ENCODE measurements at places on chromosomes 2 and 18.

DNA sequence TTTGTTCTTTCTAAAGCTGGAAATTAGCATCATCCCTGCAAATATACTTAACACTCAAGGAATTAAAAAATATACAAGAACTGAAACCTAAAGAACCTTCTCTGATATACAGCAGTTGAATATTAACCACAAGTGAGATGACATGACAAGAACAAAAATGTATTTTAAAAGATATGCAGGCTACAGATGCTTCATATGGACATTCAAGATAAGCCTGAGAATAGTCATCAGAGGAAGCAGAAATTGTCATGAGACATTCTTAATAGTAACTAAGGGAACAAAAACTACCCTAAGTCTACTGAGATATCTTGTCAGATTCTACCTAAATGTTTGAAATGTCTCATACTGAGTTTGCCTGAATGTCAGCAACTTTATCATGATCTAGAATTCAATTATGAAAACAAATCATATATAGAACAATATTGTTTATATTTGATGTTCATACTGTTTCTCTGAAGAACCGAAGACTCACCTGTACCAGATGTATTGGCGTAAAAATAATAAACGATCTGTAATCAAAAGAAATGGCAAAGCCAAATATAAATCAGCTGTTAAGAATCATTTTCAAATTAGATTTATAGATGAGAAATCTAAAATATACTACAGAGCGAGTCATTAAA lies 4.7 kb downstream of the NBAS start:
- DNase-seq = no peak

- DNase-seq = no peak
These were observed 6.3 kb upstream of the ADGRF3 start for GRCh38 chr2:26352892-26353291.

DNA sequence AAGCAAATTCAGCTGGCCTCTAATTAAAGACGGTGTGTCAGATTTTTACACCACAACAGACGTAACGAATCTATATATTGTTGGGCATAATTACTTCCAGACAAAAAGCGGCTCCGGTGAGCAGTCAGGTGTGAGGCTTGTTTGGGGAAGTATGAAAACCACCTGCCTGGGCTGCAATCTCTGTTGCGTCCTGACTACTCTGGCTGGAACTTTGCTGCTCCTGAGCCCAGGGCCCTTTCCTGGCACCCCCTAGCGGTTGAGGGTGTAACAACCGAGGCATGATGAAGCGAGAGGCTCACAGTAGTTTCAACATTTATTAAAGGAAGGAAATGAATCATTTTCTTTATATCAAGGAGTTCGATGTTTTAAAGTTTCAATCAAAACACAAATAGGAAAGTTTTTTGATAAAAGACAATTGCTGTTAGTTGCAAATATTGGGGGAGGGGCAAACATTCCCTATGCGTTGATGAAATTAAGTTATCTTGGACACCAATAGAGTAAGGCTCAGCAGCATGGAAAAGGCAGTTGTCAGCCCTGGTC lies 10.6 kb upstream of the ITGB6 start:
- peak; percentile 22 for DNase-seq

DNA sequence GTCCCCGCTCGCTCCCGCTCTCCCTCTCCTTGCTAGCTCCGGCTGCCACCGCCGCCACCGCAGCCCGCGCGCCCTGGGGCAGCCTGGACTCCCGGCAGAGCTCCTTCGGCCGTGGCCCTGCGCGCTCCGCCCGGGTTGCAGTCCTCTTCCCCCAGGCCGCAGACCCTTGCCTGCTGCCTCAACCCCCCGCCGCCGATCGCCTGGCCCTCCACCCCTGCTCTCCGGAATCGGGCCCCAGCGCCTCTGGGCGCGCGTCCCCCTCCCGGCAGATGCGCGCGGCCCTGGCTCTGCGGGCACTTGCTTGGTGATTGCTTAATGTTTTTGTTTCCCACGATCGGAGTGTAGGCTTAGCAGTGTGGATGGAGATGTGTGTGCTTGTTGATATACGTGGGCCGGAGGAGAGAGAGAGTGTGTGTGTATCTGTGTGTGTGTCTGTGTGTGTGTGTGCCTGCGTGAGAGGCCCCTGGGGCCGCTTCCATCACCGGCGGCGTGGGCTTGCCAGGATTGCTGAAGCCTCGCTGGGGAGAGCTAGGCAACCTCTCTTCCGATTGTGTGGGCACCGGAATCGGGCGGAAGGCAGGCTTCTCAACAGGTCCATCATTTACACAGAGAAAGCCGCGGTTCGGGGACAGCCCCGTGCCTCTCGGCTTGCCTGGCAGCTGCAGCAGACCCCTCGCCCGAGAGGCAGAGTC lies 877 bp downstream of the INHBB start:
- no peak for DNase-seq

DNA sequence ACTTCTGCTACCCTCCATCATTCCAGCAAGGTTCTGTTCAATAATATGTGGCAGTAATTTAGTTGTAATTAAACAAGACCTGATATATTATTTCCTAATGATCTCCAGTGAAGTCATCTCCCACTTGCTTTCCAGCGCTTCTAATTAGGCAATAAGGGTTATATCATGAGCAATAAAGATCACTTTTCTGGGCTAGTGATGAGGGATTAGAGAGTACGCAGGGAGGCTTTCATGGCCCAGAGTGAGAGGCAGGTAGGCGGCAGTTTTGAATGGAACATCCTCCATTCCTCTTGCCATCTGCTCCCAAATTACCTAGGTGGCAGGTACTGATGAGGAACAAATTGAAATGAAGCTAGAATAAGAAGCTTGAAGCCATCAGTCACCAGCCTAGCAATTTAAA lies 358.1 kb upstream of the SYT4 start:
- DNase-seq = no peak

DNA sequence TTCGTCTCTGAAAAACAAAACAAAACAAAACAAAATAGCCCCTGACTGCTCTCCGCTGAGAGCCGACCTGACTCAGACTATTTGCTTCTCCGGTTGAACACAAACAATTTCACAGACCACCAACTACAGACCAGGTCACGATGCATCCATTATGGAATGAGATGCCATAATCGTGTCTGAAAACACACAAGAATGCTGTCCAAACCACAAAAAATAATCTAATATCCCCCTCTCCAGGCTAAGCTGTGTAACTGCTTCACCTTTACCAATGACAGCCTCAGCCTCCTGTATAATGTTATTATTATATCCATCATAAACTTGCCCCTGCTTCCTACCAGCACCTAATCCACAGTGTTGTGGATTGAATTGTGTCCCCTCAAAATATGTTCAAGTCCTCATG lies 114.7 kb downstream of the DNAH6 start:
- no peak for DNase-seq

- DNase-seq = no peak
These were observed 13.7 kb downstream of the CNGA3 start for GRCh38 chr2:98359986-98360385.

- no peak for DNase-seq
These were observed 102.4 kb downstream of the TRIB2 start for GRCh38 chr2:12819103-12819475.

DNA sequence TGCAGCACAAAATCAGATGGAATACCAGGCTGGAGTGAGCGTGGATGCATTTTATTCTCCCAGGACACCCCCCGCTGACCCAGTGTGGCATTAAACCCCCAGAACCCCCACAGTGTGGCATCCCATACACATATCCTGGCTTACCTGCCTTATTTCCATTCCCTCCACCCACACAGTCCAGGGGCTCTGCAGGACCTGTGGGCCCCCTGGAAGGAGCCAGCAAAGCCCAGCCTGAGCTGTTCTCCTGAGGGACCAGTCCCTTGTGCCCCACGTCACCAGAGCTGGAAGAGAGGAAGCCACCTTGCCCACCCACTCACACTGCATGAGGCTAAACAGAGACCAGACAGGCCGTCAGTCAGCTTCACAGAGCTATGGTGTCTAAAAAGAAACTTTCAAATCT lies 20.1 kb downstream of the ST8SIA5 start:
- DNase-seq = no peak

DNA sequence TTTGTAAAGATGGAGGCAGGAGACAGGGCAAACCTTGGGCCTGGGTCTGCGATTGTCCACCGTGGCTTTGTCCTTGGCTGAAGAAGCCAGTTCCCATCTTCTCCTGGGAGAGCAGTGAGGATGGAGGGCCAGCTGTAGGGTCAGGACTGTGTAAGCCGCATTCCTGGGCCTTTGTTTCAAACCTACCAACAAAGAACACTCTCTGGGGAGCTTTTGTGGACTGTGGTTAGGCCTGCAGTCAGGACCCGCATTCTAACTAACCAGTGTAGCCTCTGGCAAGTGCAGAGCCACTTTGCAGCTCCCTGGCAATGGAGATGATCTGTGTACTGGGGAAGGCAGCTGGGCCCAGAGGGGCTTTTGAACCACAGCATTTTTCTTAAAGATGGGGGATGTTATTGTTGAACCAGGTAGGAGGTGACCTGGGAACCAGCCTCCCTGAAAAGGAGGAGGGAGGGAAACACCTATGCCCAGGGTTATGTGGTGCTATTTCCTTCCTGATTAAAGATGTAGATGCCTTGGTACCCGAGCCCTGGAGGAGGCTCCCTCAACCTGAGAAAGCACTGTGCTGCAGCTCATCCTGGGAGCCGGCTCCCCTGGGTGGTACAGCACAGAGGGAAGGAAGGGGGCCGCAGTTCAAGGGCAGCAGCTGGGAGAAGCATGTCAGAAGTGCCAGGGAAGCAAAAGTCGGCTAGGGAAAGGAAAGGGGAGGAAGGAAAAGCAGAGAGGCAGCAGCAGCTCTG lies 12.7 kb upstream of the SMAD4 start:
- no peak for DNase-seq

GRCh38 chr2:85435981-85436835 lies 17.7 kb downstream of the SH2D6 start:
- DNase-seq = no peak

DNA sequence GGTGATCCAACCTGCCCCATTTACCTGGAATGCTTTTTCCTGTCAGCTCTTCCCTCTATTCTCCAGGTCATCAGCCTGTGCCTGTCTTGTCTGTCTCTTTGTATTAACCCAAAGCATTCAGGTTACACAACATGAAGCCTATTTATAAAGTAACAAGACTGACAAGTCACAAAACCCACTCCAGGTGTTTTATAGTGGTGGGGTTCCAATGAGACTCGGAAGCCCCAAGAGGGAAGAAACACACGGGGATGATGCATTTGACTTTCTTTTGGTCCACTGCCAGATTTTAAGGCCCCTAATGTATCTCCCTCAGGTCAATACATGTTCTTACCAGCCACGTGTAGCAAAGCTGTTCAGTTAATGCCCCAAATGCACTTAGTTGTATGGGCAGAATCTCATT lies 27.5 kb downstream of the TGFA start:
- no peak for DNase-seq

GRCh38 chr2:60262178-60262577 lies 291.3 kb downstream of the BCL11A start:
- no peak for DNase-seq

DNA sequence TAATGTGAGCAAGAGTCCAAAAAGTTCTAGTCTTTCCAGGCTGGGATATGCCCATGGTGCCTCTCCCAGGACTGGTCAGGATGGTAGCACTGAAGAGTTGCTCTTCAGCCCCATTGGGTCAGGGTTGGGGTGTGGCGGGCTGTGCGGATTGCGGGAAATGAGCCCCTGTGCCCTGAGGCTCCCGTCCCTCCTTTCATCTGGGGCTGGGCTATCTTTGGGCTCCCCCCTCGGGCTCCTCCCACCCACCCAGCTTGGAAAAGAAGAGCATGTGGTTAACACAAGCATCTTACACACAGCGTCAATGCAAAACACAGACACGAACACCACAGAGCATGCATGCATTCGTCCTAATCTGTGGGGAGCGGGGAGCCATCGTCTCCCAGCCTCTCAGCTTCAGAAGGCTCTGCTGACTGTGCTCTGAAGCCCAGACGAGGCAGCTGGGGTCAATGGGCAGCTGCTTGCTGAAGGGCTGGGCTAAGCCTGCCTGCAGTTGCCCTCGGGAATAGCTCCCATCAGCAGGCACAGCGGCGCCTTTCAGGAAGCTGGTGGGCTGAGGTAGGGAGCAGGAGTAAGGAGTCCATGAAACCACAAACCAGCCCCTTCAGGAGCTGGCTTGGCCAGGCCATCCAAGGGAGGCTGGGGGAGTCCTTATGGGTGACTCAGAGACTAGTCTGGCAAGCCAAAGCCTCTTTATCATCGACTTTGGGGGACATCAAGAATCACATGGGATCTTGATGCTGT lies 112.9 kb downstream of the CLIP4 start:
- no peak for DNase-seq

GRCh38 chr2:16680304-16680703 lies 14.7 kb upstream of the CYRIA start:
- DNase-seq = no peak

- no peak for DNase-seq
These were observed 134.2 kb downstream of the CBLN2 start for GRCh38 chr18:72409903-72410302.

- no peak for DNase-seq
These were observed 6.5 kb upstream of the VPS54 start for GRCh38 chr2:64025741-64026140.

- no peak for DNase-seq
These were observed 306.8 kb upstream of the HS6ST1 start for GRCh38 chr2:128625421-128625820.

- DNase-seq = no peak
These were observed 99.3 kb upstream of the PXDN start for GRCh38 chr2:1843646-1844045.

GRCh38 chr2:225074366-225074765 lies 32.1 kb upstream of the DOCK10 start:
- no peak for DNase-seq

GRCh38 chr2:214519258-214519818 lies 108.5 kb downstream of the VWC2L start:
- DNase-seq = no peak

- no peak for DNase-seq
These were observed 40.0 kb downstream of the TTC32 start for GRCh38 chr2:19861813-19862212.

DNA sequence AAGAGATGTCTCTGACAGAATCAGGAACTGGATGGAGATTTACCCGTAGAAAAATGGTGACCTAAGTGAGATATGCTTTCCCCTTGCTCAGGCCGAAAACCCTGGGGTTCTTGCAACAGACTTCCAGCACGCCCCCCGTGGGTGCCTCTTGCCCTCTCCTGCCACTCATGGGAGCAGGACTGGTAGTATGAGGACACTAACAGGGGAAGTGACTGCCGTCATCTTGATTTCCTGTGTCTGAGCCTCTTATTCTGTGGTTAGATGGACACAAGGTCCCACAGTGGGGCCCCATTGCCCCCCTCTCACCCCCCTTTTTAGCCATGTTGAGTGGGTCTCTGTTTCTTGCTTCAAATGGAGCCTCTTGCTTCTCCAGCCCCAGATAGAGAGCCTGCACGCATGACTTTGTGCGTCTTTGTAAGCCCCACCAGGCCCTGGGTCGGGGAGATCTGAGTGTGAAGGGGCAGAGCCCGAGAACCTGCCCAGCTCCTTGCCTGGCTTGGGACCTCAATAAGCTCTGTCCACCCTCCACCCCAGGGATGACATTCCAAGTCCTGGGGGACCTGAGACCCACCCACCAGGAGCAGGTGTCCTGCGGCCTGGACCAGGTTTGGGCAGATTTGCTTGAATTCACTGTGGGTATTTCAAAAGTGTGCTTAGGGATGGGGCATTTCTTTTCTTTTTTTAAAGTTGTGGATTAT lies 12.6 kb downstream of the GNLY start:
- DNase-seq = no peak

GRCh38 chr2:27147935-27148334 lies 869 bp upstream of the TCF23 start:
- no peak for DNase-seq

GRCh38 chr2:5977477-5977876 lies 285.3 kb downstream of the SOX11 start:
- DNase-seq = no peak

GRCh38 chr2:129587426-129588064 lies 391.9 kb upstream of the RAB6C start:
- no peak for DNase-seq
